ENCODE measurements at places on chromosomes 11 and 22. TPM values are rescaled to one million over a fixed set of nuclear protein-coding genes. Genes with fewer than 3 reads are reported as not detected.
A peak's percentile ranks its signal among the peaks of the same experiment; 100 is the strongest.

The FADS3 gene
- 33.0 TPM for total RNA-seq

- peaks cover 56% of the 10 kb centered on the region for H3K4me1 ChIP-seq
- DNase-seq, result no peak
- no peaks in the 10 kb centered on the region for H3K27me3 ChIP-seq
- H3K4me3 ChIP-seq, result no peak overlapping the region
- no peaks in the 10 kb centered on the region for H3K36me3 ChIP-seq
Observed at GRCh38 chr11:111631666-111632039, 29.4 kb downstream of the SIK2 start.

- no peaks in the 10 kb centered on the region for H3K27me3 ChIP-seq
- H3K4me1 ChIP-seq, result no peaks in the 10 kb centered on the region
- no peak within 1 kb of the TSS for H3K27ac ChIP-seq
Observed at GRCh38 chr11:60242740-60243239, at the start of gene MS4A4E. Gene MS4A4E, minus strand, starts transcription at chr11:60243137. Its CDS starts 13,082 bp downstream, at chr11:60230055.

The NLRX1 gene
- 9.3 TPM for total RNA-seq

The ART1 gene
- not detected for total RNA-seq

The CCDC116 gene
- 0.52 TPM for total RNA-seq

GRCh38 chr11:34174412-34175041, 69.1 kb downstream of the NAT10 start:
- H3K4me1 ChIP-seq, result peaks cover 14% of the 10 kb centered on the region
- H3K27me3 ChIP-seq, result no peaks in the 10 kb centered on the region
- peak overlapping the region; percentile 6 for H3K27ac ChIP-seq

The GGTLC3 gene
- total RNA-seq, result not detected

All from body of pancreas (tissue), 4 donors.